ENCODE measurements at places on chromosomes 4 and X.

- no peak for DNase-seq
Measured at GRCh38 chrX:120281021-120281624, 30.1 kb downstream of the TMEM255A start.

DNA sequence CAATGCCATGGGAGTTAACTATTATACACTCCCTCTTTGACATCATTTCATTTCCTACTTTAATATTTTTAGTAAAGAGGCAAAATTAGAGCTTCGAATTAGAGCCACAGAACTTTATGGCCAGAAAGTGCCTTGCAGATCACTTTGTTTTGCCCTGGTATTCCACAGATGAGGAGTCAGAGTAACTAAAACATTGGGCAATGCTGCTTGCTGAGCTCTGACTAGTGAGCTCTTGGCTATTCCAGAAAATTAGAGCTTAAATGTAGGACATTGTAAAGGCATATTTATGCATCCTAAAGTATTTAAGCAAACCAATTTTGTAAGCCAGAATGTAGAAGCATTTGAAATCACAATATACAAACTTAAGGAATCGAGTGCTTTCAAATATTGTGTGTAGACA, 6.3 kb upstream of the ZNF827 start:
- DNase-seq, result no peak

GRCh38 chr4:16029262-16029661, 54.6 kb downstream of the PROM1 start:
- no peak for DNase-seq

DNA sequence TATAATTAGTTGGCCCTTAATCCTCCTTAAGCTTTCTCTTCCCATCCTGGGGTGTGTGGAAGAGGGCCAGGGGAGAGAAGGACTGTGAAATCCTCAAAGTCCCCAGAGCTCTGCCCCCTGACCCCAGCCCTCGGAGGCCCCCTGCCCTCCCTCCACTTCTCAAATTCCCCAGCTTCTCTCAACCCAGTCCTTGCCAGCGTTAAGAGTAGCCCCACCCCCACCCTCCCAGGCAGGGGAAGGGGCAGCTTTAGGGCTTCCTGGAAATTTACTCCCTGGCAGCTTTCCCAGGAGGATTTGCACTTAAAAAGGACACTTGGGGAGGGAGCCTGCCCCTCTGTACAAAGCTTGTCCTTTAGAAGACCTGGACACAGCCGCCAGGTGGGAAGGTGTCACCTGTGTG, 11.8 kb upstream of the CD40LG start:
- no peak for DNase-seq

- DNase-seq, result no peak
Measured at GRCh38 chrX:119389871-119390501, 9.2 kb upstream of the SLC25A43 start.

- DNase-seq, result no peak
Measured at GRCh38 chr4:74541667-74542066, 96.7 kb downstream of the AREG start.

- DNase-seq, result no peak
Measured at GRCh38 chr4:3374011-3374645, 67.6 kb upstream of the HGFAC start.

- no peak for DNase-seq
Measured at GRCh38 chrX:29231800-29232199, 644.6 kb downstream of the IL1RAPL1 start.

GRCh38 chr4:13930155-13930554, 302.6 kb upstream of the BOD1L1 start:
- DNase-seq, result no peak

GRCh38 chr4:63493265-63493664, 916.0 kb downstream of the TECRL start:
- DNase-seq, result no peak

DNA sequence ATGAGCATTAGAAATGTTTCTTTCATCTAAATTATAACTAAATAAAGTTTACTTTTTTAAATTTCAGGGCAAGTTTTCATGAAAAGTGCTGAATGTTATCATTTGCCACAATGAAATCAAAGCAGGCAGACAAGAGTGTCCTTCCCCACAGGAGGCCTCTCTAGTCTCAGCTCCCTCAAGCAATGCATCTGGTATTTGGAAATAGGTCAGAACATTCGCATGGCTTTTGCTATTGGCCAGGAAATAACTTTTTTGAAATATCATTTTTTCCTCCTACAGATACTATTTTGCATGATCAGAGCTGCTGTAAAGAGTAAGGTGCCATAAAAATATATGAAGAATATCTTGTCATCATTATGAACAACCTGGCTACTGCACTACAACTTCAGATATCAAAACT, 41.1 kb downstream of the MAD2L1 start:
- no peak for DNase-seq

DNA sequence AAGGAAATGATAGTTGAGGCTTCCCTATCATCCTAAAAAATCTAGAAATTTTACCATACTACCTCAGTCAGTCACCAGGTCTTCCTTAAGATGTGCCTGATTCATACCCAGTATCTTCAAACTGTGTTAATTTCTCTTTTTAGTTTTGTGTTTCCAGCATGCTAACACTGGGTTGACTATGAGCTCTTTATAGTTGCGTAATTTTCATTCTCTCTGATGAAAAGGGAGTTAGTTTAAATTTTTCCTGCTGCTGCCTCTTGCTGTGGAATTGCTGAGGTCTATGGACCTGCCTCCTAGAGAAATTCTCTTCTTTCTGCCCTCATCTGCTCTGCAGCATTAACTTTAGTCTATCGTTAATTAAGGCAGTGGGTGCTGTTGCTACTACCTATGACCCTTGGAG, 66.6 kb downstream of the BANK1 start:
- no peak for DNase-seq

- peak; percentile 79 for DNase-seq
Measured at GRCh38 chrX:129529685-129530281, 6.5 kb upstream of the SMARCA1 start.

DNA sequence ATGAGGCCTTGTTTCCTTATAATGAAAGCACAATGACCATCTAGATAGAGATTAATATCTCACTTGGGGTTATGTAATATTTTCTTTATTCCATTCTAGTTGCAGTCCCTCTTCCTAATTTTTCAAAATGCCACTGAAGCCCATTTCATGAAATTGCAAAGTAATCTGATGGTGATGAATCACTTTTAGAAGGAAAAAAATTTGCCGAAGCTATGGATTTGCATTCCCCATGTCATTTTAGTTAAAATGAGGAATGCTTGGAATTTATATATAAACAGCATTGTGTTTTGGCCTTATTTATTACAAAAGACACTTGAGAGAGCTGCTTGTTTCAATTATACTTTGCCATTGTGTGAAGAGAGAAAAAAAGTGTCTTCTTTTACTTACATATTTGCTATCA, 241.7 kb upstream of the TEX13A start:
- no peak for DNase-seq

- no peak for DNase-seq
Measured at GRCh38 chrX:129462707-129463106, 60.6 kb downstream of the SMARCA1 start.

GRCh38 chr4:62448911-62449310, 1248.8 kb downstream of the ADGRL3 start:
- no peak for DNase-seq

DNA sequence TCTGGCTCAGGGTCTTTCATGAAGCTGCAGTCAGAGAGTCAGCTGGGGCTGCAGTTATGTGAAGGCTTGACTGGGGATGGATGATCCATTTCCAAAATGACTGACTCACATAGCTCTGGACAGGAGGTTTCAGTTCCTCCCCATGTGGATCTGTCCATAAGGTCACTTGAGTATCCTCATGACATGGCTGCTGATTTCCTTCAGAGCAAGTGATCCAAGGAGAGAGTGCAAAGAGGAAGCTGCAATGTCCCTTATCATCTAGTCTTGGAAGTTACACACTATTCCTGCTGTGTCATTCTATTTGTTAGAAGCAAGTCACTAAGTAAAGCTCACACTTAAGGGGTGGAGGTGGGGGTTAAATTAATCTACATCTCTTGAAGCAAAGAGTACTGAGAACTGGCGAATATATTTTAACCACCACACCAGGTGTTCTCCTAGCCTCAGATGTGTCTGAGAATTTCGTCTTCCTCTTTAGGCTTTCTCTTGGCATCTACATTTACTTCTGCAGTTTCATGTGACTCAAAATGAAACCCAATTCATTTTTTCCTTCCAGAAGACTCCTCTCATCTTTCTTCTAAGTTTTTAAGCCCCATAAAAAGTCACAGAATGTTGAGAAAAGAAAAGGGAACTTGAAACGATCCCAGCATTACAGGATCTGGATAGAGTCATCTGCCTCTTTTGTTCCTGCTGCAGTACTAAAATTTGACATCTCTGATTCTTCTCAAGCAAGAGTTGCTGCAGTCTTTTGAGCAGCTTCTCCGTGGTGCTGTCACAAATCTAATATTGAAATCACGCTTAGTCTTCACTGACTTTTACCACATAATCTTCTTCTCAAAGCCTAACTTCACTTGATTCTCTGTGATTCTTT, 3.8 kb upstream of the GRPR start:
- no peak for DNase-seq

- DNase-seq, result no peak
Measured at GRCh38 chrX:96835660-96836289, 47.9 kb upstream of the RPA4 start.

GRCh38 chrX:148574237-148574973, 74.0 kb downstream of the AFF2 start:
- no peak for DNase-seq
